Left renal cortex interstitium (tissue), 4 donors: ENCODE measurements at places on chromosomes 5 and 9. TPM values are rescaled to one million over a fixed set of nuclear protein-coding genes. Genes with fewer than 3 reads are reported as not detected.

DNA sequence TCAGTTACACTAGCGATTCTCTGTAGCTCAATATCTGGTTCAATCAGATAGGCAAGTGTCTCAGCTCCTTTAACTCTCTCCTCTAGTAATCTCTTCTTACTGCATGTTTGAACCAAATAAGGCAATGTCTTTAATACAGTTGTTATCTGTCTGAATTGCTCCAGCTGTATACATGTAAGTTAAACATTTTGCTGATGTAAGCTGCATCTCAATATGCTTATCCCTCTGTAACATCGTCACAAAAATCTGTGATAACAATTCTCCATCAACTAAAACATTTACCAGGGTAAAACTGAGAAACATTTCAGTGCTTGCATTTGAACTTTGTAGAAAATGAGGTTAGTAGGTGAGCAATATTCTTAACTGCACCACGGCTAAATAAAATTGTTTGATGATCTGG, 29.6 kb upstream of the IGFBPL1 start:
- DNase-seq, result no peak

- DNase-seq, result no peak
Observed at GRCh38 chr5:146344155-146345118, 5.8 kb downstream of the POU4F3 start.

DNA sequence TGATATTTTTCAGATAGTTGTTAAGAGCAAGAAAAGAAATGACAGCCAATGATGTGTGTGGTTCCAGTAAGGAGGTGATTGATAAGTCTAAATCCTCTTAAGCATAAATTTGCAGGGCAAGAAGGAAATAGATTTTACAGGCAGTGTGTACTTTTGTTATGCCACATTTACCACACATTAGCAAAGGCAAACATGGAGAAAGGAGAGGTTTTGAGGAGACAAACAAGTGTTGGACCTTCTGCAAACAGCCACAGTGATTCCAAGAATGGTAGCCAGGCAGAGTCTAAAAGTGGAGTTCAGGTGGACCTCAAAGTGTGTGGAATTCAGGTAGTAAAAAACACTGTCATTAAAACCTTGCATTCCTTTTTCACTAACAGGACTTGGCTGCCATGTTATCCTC, 295.9 kb upstream of the ITGA1 start:
- DNase-seq, result no peak

- no peak for DNase-seq
Observed at GRCh38 chr5:11166923-11167322, 405.9 kb upstream of the DAP start.

DNA sequence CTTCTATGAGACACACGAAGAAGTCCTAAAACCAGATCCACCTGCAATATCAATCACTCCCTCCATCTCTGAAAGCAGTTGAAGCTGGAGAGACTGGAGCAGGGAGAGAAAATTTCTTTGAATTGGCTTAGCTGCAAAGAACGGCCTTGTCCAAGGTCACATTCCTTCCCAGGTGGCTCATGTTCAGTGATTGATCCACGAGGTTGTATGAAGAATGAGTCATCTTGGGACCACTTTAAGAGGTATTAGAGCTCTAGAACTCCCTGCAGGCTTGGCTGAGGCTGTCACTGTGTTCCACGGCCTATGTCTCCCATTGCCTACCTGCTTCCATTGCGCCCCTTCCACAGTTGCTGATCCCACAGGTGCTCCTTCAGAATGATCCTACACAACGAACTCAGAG, 68.2 kb downstream of the HMHB1 start:
- DNase-seq, result no peak

GRCh38 chr9:123478160-123478559, 122.2 kb downstream of the CRB2 start:
- no peak for DNase-seq

DNA sequence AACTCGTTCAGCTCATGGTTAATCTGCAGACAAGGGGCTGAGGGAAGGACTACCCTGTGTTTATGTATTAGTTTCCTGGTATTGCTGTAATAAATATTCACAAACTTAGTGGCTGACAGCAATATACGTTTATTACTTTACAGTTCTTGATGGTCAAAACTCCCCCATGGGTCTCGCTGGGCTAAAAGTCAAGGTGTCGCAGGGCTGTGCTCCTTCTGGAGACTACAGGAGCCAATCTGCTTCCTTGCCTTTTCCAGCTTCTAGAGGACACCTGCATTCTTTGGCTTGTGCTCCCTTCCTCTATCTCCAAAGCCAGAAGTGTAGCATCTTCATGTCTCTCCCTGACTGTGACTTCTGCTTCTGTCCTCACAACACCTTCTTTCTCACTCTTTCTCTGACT, 653.8 kb upstream of the RIOK2 start:
- no peak for DNase-seq

DNA sequence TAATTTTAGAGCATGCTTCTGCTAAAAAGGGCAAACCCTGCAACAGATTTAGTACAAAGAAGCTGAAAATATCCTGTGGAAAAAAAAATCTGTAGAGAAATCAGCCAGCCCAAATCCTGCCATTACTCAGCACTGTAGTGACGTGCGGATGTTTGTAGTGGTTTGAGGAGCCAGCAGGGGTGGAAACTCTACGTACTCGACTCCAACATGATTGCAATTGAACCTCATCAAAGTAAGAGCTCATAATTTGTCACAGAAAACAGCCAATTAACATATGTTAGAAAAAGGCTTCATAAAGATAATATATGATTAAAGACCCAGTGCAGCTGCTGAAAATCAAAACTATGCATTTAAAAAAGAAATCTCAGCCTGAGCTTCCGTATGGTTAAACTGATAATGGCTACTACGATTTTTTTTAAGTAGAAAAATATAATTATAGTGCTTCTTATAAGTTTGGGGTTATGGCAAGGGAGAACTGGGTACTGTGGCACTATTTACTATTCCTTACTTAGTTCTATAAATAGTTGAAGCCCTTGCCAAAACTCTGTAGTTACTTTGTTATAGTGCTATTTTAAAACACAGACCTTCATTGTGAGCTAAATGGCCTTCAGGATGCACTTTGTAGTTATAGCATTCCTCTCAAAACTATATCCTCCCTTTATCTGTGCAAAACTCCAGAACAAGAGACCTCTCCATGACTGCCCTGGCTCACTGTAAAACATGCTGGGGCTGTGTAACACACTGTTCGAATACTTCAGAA, 49.4 kb downstream of the MEF2C start:
- no peak for DNase-seq

- DNase-seq, result no peak
Observed at GRCh38 chr9:125620216-125620615, 86.8 kb downstream of the MAPKAP1 start.

GRCh38 chr9:124216474-124217176, 41.1 kb upstream of the NEK6 start:
- no peak for DNase-seq

- no peak for DNase-seq
Observed at GRCh38 chr5:21806943-21807342, 1046.2 kb downstream of the CDH12 start.

CDH9 gene
- polyA plus RNA-seq, result 7.6 TPM

PCDHB7 gene
- 4.5 TPM for polyA plus RNA-seq

PCDHAC2 gene
- 0.62 TPM for polyA plus RNA-seq

THOC3 gene
- 48.9 TPM for polyA plus RNA-seq

PDZD2 gene
- polyA plus RNA-seq, result 18.9 TPM
